ENCODE measurements at places on chromosomes 3 and 15.

- DNase-seq, result no peak
These were observed 136.3 kb downstream of the DIPK2A start for GRCh38 chr3:144107923-144108322.

GRCh38 chr15:98841419-98841970 lies 166.1 kb downstream of the PGPEP1L start:
- DNase-seq, result no peak

- peak; percentile 29 for DNase-seq
These were observed 78.3 kb upstream of the C15orf39 start for GRCh38 chr15:75123395-75123794.

DNA sequence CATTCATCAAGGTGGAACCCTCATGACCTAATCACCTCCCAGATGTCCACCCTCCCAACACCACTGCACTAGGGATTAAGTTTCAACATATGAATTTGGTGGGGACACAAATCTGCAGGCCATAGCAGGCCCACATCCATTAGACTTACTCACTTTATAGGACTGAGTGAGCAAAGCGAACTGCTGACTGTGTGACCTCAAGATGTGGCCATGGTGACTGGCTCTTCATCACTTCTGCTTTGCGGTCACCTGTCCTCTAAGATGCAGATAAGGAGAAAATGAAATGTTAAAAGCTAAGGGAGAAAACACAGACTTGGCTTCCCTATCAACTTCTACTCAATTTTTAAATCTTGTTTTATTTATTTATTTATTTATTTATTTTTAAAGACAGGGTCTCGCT lies 14.5 kb upstream of the DCP1A start:
- DNase-seq, result no peak
